Stimulated activated CD4-positive, alpha-beta T cell treated with anti-CD3 and anti-CD28 coated beads, Interleukin-1b, Interleukin-23, amount 100 ng/mL, for 48 hours (primary cell): ENCODE measurements at places on chromosomes 16 and 17.

GRCh38 chr17:41957031-41957868 is 9.3 kb upstream of the CNP start:
- no peak for DNase-seq

DNA sequence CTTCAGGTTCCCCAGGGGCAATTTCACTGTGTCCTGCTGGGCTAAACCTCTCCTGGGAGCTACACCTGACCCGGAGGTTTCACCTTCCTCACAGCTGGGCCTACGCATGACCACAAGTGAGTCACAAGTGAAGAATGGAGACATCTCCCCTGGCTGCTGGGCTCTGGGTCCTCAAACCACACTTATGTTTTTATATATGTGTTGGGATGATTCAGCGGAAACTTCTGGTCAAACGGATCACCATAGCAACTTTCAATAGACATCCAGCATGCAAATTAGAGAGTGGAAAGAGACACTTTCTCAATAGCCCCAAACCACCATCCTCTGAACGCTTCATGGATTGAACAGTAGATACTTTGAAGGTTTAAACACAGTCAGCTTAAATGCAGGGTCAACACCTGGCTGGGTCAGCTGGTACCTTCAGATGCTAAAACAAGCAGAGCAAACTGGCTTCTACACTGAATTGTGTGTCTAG is 28.0 kb upstream of the MAF start:
- DNase-seq: peak; percentile 84

- no peak for DNase-seq
Observed at GRCh38 chr16:81123092-81123852, 27.1 kb upstream of the GCSH start.

- DNase-seq: no peak
Observed at GRCh38 chr17:80017226-80018010, 18.3 kb downstream of the TBC1D16 start.

- DNase-seq: peak; percentile 94
Observed at GRCh38 chr17:44689477-44690217, at the start of gene CCDC43. Gene CCDC43 (minus strand): TSS chr17:44689776. CDS start chr17:44689753, 23 bp downstream.

- no peak for DNase-seq
Observed at GRCh38 chr16:26510924-26511323, 555.8 kb upstream of the C16orf82 start.

GRCh38 chr16:28597692-28598261 is 927 bp upstream of the SULT1A2 start:
- no peak for DNase-seq

- no peak for DNase-seq
Observed at GRCh38 chr17:42780851-42781638, 635 bp downstream of the WNK4 start.

GRCh38 chr17:81832608-81833159 is 407 bp downstream of the MCRIP1 start:
- DNase-seq: peak; percentile 59

GRCh38 chr16:11539641-11540050 is 47.1 kb downstream of the LITAF start:
- no peak for DNase-seq

- DNase-seq: no peak
Observed at GRCh38 chr16:72848759-72849664, 198.9 kb downstream of the ZFHX3 start.

DNA sequence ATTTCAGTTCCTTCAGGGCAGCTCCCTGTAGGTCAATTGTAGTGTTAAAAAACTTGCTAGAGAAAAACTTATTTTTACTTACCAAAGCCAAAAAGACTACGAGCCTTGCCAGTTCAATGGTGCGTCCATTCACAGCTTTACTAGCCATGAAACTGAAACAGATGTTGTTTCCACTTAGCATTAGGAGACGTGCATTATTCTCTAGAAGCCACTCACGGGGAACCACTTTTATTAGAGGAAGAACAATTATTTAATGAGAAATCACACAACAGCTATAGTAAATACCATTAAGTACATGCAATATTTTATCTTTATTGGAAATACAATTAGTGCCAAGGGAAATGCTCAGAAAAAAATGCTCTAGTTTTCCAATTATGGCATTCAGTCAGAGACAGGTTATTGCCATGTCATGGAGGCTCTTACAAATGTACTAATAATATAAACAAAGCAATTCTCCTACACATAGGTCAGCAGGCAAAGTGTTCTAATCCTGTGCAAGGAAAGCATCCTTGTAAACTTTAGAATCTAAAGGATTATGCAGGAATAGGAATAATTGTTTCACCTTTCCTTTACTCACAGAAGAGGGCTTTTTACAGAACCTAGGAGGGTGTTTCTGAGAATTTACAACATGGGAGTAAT is 17.4 kb downstream of the LASP1NB start:
- no peak for DNase-seq

- DNase-seq: no peak
Observed at GRCh38 chr16:14464192-14464591, 165.9 kb downstream of the PARN start.

GRCh38 chr16:9761870-9762269 is 420.4 kb downstream of the GRIN2A start:
- no peak for DNase-seq

DNA sequence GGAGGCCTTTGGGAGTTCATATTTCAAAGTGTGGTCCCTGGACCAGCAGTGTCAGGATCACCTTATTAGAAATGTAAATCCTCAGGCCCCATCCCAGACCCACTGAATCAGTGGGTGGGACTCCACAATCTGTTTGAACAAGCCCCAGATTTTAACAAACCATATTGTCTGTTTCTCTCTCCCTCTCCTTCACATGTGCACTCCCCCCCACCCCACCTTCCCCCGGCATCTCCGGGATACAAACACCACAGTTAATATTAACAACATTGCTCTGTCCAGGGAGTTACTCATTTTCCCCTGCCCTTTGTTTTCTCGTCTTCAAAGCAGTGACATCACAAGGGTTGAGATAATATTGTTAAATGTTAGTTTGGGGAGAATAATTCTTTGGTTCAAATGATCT is 127.3 kb downstream of the KATNIP start:
- no peak for DNase-seq

DNA sequence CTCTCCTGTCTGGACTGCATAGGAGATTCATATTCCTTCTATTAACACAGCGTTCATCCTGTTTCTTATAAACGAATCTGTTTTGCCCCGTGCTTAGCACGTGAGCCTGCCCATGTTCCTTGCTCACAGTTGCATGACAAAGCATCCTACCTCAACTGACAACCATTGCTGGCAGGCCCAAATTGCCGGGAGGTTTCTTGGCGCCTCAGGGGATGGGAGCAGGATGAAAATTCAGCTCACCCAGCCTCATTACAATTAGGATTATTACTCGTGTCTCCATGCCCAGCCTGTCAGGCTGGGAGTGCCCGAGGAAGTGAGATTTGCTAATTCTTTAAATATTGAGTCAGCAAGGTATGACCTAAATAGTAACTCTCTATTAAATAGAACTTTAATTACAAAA is 36.7 kb upstream of the HELZ start:
- no peak for DNase-seq

- DNase-seq: no peak
Observed at GRCh38 chr17:83062011-83062817, 17.2 kb upstream of the METRNL start.

- peak; percentile 51 for DNase-seq
Observed at GRCh38 chr16:27238016-27238587, 30.5 kb downstream of the NSMCE1 start.

DNA sequence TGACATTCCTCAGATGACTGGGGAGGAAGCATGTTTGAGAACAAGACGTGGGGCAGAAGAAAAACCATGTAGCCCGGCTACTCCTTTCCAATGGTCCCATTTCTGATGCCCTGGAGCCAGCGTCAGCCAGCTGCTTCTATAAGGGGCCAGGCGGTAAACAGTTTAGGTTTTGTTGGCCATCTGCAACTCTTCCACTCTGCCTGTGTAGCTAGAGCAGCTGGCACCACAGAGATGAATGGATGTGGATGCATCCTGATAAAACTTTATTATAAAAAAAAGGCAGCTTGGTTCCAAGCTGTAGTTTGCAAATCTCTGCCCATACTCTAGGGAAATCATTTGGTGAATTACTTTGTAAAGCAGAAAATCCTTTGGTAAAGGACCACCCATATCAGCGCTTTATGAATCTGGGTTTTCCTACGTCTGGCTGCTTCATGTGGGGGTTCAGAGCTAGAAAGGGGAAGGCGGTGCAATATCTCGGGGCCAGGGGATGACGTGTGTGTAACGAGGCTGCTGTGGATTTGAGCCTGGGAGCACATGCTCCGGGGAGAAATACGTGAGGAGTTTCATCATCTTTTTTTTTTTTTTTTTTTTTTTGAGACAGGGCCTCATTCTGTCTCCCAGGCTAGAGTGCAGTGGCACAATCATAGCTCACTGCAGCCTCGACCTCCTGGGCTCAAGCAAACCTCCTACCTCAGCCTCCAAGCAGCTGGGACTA is 3.4 kb upstream of the SRL start:
- DNase-seq: no peak
